ENCODE measurements at places on chromosomes 3 and 15.

- no peak for DNase-seq
These were observed 117.5 kb upstream of the ARHGEF3 start for GRCh38 chr3:56919137-56919796.

DNA sequence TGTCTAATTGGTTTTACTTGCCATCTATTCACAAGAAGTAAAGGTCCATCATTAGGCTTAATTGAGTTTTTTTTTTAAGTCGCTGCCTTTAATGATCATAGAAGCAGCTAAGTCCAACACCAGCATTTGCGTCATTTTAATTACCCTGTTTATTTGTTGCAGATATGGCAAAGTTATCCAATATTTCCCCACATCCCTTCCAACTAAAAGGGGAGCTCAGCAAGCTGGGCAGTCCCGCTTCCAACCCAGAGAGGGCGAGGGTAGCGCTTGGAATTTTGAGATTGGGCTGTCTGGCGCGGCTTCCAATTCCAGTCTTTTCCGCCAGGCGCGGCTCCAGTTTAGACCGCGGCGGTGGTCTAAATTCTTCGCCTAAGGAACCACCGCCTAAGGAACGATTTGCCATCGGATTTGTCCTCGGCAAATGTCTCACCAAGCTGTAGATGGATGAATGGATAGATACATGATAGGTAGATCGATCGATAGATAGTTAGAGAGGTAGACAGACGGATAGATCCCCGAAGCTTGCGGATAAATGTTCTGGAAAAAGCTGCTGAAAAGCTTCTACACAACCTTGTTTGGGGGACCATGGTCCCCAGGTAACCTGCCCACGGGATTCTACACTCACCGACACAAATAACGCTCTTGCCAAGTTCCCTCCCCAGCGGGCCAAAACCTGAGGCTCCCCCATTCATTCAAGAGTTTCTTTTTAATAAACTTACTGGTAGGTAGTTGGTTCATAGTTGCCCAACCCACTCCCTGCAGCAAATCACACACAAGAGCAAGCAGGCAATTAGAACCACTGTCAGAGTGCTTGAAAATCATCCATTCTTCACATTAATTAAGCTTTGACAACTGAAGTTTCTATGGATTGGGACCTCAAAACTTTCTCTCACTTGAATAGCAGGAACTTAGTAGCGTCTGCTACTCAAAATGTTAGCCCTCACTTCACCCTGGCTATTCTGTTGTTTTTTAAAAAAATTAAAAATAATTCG, 49.1 kb downstream of the ZIC4 start:
- DNase-seq, result no peak

DNA sequence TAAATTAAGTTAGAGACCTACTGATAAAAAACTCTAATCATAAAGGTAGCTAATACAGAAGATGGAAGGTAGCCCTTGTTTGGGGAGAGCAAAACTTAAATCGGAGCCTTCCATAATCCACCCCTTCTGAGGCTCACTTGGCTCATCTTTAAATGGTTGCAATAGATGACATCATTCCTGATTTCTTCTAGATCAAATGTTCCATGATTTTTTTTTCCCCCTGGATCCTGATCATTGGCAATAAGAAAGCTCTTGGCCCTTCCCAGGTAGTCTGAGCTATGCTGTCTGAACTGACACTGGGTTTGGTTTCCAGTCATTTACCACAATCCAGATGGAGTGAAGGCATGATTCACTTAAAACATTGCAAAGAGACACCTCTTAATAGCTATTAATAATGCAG, 92.5 kb downstream of the PIK3R4 start:
- no peak for DNase-seq

GRCh38 chr15:81449836-81450474, 75.9 kb upstream of the TMC3 start:
- DNase-seq, result no peak

- peak; percentile 78 for DNase-seq
These were observed 232.6 kb upstream of the CHRM5 start for GRCh38 chr15:33735637-33736247.

DNA sequence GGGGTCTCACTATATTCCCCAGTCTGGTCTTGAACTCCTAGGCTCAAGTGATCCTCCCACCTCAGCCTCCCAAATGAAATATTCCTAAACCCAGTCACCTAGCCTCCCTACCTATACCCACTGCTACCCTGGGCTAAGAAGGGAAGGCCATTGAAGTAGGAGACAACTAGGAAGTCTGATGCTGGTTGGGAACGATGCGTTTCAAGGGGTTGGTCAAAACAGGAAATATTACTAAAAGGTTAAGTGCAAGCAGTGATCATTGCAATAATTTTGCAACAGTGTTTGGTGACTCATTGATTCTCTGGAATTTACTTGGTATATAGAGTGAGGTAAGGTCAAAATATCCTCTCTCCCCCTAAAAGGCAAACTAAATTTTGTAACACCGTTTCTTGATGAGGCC, 4.6 kb upstream of the UQCRC1 start:
- no peak for DNase-seq

DNA sequence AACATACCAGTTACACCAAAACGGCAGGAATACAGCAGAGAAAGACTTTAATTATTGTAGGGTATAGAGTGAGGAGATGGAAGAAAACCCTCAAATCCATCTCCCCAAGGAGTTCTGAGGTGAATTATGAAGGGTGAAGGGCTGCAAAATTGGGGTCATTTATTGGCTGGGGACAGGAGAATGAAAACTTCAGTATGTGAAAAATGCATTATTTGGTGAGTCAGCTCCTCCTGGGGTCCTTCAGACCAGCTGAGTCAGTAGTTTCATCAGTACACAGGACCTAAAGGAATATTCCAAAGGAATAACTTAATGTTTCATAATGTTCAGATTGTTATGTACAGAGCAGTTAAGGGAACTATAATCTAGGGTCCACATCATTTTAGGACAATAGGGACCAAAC, 566.0 kb downstream of the GBE1 start:
- no peak for DNase-seq

- DNase-seq, result no peak
These were observed 307.3 kb upstream of the SATB1 start for GRCh38 chr3:18732474-18732873.

DNA sequence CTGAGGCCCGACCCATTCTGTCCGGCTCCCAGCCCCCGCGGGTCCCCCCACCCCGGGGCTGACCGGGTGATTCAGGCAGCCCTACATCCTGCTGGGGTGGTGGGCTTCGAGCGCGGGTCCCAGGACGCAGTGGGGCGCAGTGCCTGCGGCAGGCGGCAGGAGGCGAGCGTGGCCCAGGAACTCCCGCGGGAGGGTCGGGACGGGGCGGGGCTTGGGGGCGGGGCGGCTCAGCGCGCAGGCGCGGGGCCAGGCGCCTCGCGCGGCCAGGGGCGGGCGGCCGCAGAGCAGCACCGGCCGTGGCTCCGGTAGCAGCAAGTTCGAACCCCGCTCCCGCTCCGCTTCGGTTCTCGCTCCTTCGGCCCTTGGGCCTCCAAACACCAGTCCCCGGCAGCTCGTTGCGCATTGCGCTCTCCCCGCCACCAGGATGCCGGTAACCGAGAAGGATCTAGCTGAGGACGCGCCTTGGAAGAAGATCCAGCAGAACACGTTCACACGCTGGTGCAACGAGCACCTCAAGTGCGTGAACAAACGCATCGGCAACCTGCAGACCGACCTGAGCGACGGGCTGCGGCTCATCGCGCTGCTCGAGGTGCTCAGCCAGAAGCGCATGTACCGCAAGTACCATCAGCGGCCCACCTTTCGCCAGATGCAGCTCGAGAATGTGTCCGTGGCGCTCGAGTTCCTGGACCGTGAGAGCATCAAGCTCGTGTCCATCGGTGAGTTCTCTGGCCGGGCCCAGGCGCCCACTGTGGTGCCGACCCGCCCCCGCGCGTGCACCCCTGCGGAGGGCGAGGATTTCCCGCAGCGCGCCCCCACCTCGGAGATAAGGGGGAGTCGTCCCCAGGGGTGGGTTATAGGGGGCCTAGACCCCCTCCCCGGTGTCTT, at the start of gene FLNB:
FLNB (plus strand) TSS at position 282 of the 885 bp plus-strand sequence; CDS start at position 425, 143 bp downstream.
- DNase-seq, result peak; percentile 82

DNA sequence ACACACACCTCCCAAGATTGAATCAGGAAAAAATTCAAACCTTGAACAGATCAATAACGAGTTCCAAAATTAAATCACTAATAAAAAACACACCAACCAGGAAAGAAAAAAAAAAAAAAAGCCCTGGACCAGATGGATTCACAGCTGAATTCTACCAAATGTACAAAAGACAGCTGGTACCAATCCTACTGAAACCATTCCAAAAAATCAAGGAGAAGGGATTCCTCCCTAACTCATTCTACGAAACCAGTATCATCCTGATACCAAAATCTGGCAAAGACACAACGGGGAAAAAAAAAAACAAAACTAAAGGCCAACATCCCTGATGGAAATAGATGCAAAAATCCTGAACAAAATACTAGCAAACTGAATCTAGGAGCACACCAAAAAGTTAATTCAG, 54.4 kb upstream of the SLC12A8 start:
- DNase-seq, result no peak

DNA sequence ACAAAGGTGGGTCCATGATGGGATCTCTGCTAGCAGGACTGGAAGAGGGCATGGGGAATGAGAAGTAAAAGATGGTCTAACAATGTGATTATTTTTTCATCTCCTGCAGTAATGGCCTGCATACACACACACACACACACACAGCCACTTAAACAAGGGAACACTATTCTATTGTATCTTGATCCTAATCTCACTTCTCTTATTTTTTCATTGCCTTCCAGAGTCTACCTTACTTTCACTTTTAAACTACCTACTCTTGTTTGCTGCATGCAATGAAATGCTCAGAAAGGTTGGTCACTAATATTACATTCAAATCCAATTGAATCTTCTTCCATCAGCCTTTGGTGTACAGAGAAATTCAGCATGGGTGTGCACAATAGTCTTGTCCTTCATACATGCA, 853.8 kb downstream of the IGSF11 start:
- DNase-seq, result no peak

DNA sequence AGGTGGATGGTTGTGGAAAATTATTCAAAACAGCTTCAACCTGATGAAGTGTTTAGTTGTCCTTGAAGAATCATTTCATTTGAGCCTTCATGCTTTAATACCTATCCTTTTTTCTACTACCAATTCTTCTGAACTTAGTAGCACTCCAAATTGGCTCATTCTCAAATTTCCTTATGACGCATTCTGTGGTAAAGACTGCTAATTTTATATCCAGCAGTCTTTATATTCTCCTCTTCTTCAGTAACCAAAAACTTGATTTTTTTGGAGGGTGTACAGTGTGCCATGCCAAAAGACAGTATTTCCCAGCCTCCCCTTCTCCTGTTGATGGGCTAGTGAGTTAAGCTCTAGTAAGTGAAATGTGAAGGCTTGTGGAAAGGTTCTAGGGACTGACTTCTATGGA, 25.2 kb downstream of the CGNL1 start:
- DNase-seq, result no peak

DNA sequence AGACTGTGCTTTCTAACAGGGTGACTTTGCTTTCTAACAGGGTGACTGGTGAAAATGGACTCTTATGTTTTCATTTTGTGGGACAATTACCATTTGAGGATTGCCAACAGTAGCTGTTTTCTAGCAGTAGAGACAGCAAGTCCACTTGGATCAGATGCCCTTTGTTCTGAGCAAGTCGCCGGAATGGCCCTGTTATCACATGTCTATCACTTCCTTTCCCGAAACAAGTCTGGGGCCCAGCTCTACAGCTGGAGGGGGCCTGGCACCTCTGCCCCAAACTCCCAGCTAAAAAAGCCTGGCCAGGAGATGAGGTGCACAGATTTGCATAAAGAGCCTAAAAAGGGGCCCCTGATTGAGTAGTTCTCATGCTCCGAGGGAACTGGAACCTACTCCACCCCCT, 44.6 kb downstream of the THBS1 start:
- DNase-seq, result no peak

DNA sequence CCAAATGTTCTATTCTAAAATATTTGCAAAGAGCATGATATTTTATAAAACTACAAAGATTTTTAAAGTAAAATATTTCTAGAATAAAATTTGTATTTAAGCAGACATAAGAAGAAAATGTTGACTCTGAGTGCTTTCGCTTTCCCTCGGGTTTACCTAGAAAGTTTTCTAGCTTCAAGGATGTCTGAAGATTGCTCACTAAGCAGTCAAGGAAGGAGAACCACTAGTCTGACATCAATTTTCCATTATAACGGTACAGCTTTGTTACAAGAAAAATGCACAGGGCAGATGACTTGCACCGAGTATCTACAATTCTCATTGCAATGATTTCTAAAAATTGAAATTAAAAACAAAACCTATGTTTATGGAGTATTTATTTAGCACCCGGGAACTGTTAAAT, 14.2 kb downstream of the GPR15 start:
- DNase-seq, result no peak

GRCh38 chr15:52361494-52361893, 65.9 kb upstream of the MYO5C start:
- DNase-seq, result no peak

- no peak for DNase-seq
These were observed 2.3 kb downstream of the ANXA2 start for GRCh38 chr15:60395276-60396011.

DNA sequence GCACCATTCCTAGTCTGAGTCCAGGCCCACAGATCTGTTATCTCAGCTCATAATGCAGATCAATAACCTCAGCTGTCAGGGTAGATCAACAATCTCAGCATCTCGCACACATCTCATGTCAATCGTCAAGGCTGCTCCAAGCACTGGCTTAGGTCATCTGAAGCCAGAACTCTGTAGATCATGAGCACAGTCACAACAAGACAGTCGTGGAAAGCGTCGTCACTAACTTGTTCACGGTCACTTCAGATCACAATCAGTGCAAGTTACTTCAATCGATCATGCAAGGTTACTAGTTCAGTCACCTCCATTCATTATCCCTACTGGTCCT, 71.8 kb downstream of the RBPMS2 start:
- no peak for DNase-seq

GRCh38 chr3:151443583-151443982, 17.3 kb downstream of the IGSF10 start:
- DNase-seq, result no peak

GRCh38 chr3:66233033-66233432, 12.2 kb downstream of the SLC25A26 start:
- DNase-seq, result no peak

DNA sequence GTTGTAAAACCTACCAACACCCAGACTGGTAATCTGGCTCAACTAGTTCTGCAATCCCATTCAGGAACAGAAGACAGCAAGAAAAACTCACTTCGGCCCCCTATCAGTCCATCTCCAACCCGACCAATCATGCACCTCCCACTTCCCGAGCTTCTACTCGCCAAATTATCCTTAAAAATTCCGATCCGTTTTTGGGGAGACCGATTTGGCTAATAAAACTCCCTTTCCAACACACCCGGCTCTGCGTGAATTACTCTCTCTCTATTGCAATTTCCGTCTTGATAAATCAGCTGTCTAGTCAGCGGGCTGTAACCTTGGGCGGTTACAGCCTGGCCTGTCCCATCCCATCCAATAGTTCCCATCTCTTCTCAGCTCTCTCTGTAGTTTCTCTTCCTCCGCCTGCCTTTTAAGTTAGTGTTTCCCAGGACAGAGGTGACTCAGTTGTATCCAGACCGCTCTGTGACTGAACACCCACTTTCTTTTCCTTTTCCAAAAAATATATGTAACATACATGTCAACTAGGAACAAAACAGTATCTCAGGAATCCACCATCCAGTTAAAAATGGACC, 780 bp upstream of the ACAD9 start:
- DNase-seq, result peak; percentile 77

- no peak for DNase-seq
These were observed 104.5 kb upstream of the BFSP2 start for GRCh38 chr3:133295199-133295901.

- DNase-seq, result peak; percentile 6
These were observed 1037.0 kb upstream of the CFAP20DC start for GRCh38 chr3:60086811-60087210.
